CD8-positive, alpha-beta memory T cell (primary cell): ENCODE measurements at places on chromosomes 11 and 22. TPM values are rescaled to one million over a fixed set of nuclear protein-coding genes. Genes with fewer than 3 reads are reported as not detected.

DNA sequence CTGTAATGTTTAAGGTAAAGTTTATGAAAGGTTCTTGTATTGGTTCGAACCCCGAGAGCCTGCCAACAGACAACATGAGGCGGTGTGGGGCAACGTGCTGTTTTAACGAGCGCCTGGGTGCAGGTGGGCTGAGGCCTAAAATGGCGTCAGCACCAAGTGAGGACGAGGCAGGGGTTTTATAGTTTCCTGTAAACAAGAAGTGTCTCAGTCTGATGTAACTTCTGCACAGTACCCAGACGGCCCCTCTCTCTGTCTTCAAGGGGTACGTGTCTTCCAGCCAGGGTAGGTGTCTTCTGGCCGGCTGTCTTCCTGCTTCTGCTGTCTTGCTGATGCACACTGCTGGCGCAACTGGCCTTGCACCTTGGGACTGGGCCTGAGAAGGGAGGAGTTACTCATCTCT lies 2.7 kb downstream of the PPFIBP2 start:
- DNase-seq, result no peak

GRCh38 chr11:115334932-115335788 lies 169.1 kb downstream of the CADM1 start:
- DNase-seq, result no peak

Gene KRTAP5-10
- total RNA-seq, result not detected

GRCh38 chr11:130769782-130770535 lies 146.3 kb downstream of the SNX19 start:
- no peak for DNase-seq

DNA sequence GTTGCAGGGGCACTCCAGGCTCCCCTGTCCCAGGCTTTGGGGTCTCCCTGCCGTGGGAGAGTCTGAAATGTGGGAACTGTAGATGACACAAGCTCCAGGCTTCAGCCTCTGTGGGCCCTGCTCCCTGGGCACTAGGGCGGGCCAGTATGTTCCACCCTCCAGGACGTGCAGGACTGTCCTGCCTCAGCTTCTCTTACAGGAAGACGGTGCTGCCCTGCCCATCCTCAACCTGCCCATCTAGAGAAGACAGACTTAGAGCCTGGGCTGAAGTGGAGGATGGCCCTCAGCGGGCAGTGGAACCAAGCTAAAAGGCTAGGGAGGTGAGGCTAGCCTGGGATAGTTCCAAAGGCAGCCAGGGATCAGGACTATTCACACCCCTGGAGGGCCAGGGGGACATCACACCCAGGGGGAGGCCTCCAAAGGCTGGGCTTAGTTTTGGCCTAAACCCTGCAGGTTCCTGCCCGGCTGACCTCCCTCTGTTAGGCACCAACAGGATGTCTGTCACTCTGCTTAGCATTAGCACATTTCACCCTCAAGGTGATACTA lies 4.0 kb upstream of the CERK start:
- no peak for DNase-seq
